ENCODE measurements at places on chromosomes 5 and 9. TPM values are rescaled to one million over a fixed set of nuclear protein-coding genes. Genes with fewer than 3 reads are reported as not detected.

SNCAIP gene
- not detected for total RNA-seq

CER1 gene
- total RNA-seq, result not detected

KIF12 gene
- not detected for total RNA-seq

PIP5K1B gene
- total RNA-seq, result not detected

GFI1B gene
- total RNA-seq, result 6.5 TPM

DMGDH gene
- not detected for total RNA-seq

SMIM32 gene
- not detected for total RNA-seq

ZNF366 gene
- total RNA-seq, result not detected

TTF1 gene
- total RNA-seq, result 7.0 TPM

ZDHHC21 gene
- 35.6 TPM for total RNA-seq

SLC6A19 gene
- total RNA-seq, result not detected

TAF1L gene
- total RNA-seq, result not detected

IL7R gene
- total RNA-seq, result not detected

RNF224 gene
- not detected for total RNA-seq

TNIP1 gene
- total RNA-seq, result 205 TPM

TAF11L5 gene
- not detected for total RNA-seq

SLCO6A1 gene
- total RNA-seq, result not detected

VPS13A gene
- 47.3 TPM for total RNA-seq

All from Karpas-422 (cell line).